ENCODE measurements at places on chromosomes 7 and 10. TPM values are rescaled to one million over a fixed set of nuclear protein-coding genes. Genes with fewer than 3 reads are reported as not detected.

GIGYF1 gene
- total RNA-seq: 18.5 TPM

SCART1 gene
- total RNA-seq: 0.19 TPM

PPP3CB gene
- 18.8 TPM for total RNA-seq

UPK3B gene
- 20.2 TPM for total RNA-seq

BTBD16 gene
- total RNA-seq: 0.44 TPM

METTL27 gene
- total RNA-seq: 12.3 TPM

ASZ1 gene
- not detected for total RNA-seq

SEMA3E gene
- 3.1 TPM for total RNA-seq

MYL10 gene
- total RNA-seq: not detected

SNX10 gene
- total RNA-seq: 4.3 TPM

INMT gene
- total RNA-seq: not detected

HTR7 gene
- total RNA-seq: 0.15 TPM

CYP26C1 gene
- not detected for total RNA-seq

PHYHIPL gene
- total RNA-seq: 0.54 TPM

RBM17 gene
- total RNA-seq: 133 TPM

SYT15B gene
- total RNA-seq: 3.6 TPM

OR2A7 gene
- not detected for total RNA-seq

PLXDC2 gene
- total RNA-seq: 0.06 TPM

LFNG gene
- 12.7 TPM for total RNA-seq

TMEM273 gene
- total RNA-seq: not detected

PHKG1 gene
- 0.63 TPM for total RNA-seq

RET gene
- total RNA-seq: 0.50 TPM

C10orf105 gene
- total RNA-seq: not detected

AKR1C3 gene
- 1,302 TPM for total RNA-seq

NAT16 gene
- 0.17 TPM for total RNA-seq

SFTPD gene
- total RNA-seq: 0.44 TPM

CTAGE8 gene
- total RNA-seq: not detected

CRYGN gene
- total RNA-seq: not detected

IDI2 gene
- not detected for total RNA-seq

Data from A549 treated with DMSO at 1 μM for 4 hours (cell line).